NAMALWA (cell line): ENCODE measurements at places on chromosomes 2 and 18.

GRCh38 chr18:72075040-72075439 is 469.1 kb downstream of the CBLN2 start:
- no peak for DNase-seq

DNA sequence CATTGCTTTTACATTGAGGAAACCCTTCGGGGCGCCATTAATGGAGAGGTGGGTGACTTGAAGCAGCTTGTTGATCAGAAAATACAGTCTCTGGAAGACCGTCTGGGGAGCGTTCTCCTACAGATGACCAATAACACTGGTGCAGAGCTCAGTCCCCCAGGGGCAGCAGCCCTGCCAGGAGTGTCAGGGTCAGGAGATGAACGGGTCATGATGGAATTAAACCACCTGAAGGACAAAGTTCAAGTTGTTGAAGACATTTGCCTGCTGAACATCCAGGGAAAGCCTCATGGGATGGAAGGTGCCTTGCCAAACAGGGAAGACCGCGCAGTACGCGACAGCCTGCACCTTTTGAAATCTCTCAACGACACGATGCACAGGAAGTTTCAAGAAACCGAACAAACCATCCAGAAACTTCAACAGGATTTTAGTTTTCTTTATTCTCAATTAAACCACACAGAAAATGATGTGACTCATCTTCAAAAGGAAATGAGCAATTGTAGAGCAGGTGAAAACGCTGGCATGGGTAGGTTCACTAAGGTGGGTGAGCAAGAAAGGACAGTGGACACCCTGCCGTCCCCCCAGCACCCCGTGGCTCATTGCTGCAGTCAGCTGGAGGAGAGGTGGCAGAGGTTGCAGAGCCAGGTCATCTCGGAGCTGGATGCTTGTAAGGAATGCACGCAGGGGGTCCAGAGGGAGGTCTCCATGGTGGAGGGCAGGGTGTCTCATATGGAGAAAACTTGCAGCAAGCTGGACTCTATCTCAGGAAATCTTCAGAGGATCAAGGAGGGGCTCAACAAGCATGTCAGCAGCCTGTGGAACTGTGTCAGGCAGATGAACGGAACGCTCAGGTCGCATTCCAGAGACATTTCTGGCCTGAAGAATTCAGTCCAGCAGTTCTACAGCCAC is 45.0 kb downstream of the EMILIN2 start:
- DNase-seq: no peak

DNA sequence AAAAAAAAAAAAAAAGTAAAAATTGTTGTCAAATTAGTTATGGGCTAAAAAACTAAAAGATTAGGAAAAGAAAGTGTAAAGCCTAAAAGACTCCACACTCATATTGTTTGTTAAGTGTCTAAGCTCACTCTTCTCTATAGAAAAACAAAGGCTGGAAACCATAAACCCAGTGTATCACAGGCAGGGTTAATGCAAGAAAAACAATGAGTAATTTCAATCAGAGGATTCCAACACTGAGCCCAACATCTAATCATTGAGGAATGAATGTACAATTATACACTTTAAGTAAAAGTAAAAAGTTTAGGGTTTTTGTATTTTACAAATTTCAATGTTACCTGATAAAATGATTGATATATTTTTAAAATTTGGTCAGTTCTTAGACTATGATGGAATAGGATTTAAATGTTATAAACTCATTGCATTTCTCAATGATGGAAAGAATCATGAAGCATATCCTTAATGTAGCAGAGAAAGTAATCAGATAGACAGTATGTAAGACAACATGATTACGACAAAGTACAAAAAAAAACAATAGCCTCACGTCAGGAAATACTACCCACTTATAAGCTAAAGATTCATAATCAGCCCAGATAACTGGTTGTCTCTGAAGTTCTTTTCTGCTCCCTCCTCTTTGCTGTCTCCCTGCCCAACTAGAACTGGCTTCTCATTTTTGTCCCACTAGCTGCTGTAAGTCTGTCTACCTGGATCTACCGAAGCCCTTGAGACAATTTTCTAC is 44.5 kb upstream of the SP3 start:
- no peak for DNase-seq

DNA sequence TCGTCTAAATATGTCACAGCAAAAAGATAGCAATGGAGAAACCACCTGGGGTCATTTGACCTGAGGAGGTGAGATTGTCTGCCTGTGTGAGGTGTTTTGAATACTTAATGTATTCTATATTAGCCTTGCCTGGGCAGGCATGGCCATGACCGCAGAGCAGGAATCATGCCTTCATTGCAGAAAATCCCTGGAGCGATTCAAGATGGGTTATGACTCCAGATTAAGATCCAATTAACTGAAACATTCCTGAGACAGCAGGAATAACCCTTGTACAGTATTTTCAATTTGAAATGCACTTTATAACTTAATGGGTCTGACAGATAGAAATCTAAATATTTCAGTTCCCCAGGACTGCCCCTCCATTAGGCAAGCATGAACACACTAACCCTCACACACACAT is 227.3 kb upstream of the RAB6C start:
- DNase-seq: no peak

DNA sequence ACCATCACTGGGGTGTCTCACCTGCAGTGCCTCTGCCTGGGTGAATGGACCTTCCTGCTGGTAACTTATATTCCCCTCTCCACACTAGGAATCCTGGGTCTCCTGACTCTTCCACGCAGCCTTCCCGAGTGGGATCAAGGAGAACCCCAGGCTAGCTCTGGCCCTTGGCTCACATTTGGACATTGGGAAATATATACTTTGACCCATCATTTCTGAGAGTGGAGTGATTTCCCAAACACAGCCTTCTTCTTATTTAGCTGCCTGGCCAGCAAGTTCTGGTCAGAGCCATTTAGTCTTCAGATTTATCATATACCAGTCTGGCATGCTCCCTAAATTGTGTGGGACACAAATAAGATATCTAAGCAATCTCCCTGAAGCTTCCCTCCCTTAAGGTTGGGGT is 146.8 kb upstream of the PGAP1 start:
- no peak for DNase-seq
